Nephron progenitor cell (in vitro differentiated cells): ENCODE measurements at places on chromosomes 16 and 17.

GRCh38 chr16:57041182-57042156 is 50.9 kb upstream of the CPNE2 start:
- DNase-seq, result no peak

DNA sequence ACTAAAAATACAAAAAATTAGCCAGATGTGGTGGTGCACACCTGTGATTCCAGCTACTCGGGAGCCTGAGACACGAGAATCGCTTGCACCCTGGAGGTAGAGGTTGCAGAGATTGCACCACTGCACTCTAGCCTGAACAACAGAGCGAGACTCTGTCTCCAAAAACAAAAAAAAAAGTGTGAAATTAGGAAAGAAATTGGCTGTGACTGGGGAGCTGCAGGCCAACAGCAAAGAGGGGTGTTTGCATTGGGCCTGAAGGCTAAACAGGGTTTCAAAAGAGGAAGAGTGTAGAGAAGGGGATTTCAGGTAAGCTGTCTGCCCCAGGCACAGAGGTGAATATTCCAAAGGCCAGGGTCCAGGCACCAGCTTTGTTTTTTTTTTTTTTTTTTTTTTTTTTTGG is 9.4 kb downstream of the BMERB1 start:
- no peak for DNase-seq

DNA sequence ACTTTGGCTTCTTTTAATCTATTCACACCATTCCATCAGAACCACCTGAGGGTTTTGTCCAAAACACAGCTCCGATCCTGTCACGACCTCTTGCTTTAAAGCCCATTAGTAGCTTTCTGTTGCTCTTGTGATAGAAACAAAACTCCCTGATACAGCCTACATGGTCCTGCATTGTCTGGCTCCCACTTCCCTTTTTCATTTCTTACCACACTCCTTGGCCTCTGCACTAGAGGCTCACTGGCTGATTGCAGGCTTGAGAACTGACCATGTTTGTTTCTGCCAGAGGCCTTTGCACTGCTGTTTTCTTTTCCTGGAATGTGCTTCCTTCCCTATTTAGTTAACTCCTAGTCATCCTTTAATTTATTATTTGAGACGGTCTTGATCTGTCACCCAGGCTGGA is 23.7 kb downstream of the IST1 start:
- no peak for DNase-seq

DNA sequence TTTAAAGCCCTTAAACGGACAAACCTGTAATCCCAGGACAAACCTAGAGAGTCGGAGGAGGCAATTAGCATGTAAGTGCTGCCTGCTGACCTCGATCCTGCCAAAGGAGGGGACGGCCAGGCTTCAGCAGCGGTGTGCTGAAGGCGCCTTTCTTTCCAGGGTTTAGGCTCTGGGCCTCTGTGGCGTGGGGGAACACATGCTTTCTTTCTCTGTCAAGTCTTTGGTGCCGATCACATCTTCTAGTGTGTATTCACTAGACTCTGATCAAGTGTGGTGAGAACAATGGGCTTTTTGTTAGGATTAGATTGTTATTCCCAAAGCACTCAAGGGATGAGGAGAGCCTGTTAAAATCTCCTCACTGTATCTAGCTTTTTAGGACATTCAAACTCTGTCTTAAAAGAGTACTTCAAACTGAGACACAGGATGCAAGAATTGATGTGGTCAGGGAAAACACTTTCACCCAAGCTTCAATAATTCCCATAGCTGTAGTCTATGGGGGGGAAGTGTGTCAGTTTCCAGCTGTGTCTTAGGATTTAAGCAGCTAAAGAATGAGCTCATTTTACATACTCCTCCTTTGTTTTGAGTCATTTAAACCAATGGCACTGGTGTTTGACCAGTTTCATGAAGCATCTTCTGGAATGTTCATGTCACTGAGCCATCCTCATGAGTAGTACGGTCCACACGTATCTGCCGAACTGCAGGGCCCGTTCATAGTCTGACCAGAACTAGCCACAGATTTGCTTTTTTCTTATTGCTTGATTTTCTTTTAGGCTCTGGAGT is 51.2 kb downstream of the RPA1 start:
- DNase-seq, result no peak

DNA sequence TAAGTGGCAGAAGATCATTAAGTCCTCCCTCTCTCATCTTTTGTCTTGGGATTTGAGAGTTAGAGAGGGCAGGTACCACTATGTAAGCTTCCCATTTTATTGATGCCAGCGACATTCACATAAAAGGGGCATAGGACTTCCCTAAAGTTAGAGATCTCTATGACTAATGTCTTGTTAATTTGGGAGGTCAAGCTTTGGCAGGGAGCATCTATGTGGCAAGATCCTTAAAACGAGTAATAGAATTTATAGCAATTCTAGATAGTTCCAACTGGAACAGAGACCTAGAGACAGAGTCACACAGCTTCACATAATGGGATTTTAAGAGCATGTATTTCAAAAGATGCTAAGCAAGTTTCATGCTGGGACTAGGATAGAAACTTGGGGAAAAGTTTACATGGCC is 308.0 kb downstream of the MAP2K6 start:
- DNase-seq, result no peak

GRCh38 chr16:55736671-55737070 is 80.9 kb downstream of the SLC6A2 start:
- DNase-seq, result no peak

- no peak for DNase-seq
Measured at GRCh38 chr16:72956124-72957064, 91.5 kb downstream of the ZFHX3 start.
